ENCODE measurements at places on chromosomes 1 and 21.

GRCh38 chr21:35084869-35085268, 35.8 kb upstream of the RUNX1 start:
- no peak for DNase-seq

DNA sequence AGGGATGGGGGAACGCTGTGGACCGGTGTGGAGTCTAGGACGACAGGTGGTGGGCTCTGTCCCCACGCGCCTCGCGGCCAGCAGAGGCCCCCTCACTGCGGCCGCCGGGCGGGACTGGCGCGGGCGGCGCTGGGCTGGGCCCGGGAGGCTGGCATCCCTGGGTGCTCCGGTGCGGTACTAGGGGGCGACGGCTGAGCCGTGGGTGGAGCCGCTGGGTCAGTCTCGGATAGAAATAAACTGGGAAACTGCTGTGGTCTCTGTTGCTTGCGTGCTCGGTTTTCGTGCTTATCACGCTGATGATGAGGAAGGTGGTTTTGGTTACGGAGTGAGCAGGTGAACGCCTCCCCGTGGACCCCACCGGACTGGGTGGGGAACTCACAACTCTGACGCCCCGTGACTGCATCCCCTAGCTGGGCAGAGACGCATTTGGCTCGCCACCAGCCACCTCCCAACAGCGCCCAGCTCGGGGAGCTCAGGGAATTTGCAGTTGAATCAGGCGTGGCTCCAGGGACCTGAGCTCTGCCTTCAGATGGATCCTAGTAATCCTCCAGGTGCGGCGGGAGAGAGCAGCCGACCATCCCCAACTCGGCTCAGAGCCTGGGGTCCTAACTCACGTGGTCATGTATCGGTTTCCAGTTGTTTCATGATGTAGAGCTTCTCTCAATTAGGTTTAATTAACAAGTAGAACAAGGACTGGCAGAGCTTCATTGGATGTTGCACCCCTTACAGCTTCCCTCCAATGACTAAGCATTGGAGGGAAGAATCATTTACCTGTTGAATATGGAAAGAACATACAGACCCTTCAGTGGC, 32.1 kb downstream of the HSD17B7 start:
- no peak for DNase-seq

- DNase-seq, result no peak
Measured at GRCh38 chr1:66176012-66176715, 357.8 kb upstream of the SGIP1 start.

DNA sequence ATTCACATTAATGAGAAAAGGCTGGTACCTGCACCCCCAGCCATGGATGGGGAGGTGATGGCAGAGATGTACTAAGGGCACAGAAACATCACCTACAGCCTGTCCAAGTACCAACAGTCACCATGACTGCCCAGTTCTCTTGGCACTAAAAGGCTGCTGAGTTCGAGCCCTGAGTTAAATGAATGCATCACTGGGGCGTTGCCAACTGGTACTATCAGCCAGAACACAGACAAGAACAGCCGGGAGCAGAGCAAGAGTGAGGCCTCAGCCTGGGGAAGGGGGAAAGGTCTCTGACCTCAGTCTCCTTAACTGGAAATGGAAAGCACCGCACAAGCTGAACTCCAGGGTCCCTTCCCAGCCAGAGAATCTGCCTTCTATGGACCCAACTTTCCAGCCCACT, 60.5 kb downstream of the GLIS1 start:
- DNase-seq, result no peak

DNA sequence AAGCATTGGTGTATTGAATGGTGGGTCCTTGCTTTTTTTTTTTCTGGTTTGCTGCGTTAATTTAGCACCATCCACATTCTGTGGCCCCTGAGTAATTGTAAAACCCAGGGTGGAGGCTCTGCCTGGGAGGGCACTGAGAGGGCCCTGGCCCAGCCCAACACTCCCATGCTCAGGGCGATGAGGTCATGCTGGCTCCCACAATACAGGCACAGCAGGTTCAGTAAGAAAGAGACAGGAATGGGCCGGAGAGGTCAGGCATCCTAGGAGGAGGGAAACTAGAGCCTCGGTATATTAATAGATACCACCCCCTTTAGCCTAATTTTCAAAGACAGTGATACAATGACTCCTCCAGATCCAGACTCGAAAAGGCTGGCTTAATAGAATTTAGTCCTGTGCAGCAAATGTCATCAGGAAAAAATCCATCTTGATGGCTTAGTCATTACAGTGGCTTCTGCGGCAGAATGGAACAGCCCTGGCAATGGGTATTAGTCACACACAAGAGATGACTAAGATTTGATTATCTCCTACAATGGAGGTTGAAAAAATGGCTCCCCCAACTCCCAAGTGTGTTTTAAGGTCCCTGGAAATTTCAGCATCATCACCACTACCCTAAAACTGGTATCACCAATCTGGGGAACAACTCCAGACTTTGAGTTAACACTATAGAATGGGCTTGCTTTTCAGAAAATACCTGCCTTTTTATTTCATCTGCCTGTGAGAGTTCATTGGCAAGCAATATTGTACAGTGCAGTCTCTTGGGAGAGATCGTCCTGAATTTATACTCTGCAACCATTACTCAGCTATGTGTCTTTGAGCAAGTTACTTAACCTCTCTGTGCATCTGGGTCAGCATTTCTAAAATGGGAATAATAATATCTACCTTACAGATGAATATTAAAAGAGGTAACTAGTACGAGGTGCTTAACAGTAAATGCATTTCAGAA, 43.9 kb upstream of the LYST start:
- DNase-seq, result no peak

DNA sequence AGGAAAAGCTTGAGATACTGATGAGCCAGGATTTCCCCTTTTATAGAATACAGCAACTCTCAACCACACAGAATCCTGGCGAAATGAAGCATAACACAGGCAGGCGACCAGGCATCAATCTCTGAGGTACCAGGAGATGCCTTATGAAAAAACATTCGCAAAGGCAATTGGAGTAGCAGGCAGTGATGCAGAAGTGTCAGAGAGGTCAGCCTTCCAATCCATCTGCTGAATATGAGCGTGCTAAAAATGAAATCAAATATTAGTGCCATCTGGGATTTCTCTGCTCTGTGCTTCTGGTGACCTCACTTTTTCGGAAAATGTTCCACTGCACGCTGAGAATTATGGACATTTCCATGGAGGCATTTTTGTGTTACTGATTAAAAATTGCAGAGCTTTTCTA, 258.8 kb downstream of the VAV3 start:
- no peak for DNase-seq

DNA sequence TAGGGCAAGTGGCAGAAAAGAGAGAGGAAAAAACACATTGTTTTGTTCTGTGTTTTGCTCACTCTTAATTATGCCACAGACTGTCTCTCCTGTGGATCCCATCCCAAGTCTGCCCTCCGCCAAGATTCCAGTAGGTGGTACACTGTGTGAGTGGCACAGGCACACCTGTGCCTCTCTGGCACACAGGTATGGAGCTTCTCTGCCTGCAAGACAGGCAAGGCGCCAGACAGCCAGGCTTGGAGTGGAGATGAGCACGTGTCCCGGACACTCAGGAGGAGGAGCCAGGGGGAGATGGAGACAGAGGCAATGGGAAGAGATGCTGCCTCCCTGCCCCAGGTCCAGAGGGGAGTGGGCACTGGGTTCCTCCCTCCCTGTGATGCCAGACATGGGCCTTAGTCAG, 6.5 kb upstream of the GRIK3 start:
- DNase-seq, result no peak

DNA sequence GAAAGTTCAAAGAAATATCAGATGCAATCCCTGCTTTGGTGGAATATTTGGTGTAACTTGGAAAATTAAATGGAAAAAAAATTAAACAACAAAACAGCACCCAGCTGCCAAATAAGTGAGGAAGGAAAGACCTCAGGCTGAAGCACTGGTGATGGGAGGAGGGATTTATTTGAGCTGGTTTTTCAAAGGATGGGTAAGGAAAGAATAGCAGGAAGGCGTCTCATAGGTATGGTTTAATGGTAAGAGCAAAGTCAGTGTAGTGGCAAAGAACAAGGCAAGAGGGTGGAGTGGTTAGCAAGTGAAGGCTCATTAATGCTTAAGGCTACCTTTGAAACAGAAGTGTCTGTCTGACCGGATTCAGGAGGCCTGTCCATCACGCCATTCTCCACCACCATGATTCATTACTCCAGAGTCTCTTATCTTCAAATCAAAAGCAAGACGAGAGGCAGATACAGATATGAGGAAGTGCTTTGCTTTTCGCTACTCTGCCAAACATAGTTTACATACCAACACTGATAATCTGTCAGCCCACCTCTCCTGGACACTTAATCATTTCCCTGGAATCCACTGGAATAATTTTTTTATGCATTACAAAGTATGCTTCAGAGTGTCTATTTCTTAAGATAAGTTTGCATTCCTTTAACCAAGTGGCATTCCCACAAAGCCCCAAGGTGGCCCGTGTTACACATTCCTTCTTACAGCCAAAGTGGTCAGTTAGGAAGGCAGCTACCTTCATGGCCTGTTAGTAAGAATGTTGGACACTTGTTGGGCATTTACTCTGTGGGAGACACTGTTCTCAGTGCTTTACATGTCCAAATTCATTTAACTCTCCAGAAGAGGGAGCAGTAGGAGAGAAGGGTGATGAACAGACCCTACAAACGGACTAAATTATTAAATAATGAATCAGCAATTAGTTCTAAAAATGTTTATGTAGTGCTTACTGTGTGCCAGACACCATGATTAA, 146.6 kb downstream of the ROR1 start:
- no peak for DNase-seq

- no peak for DNase-seq
Measured at GRCh38 chr1:181091309-181092040, 3.0 kb downstream of the IER5 start.

DNA sequence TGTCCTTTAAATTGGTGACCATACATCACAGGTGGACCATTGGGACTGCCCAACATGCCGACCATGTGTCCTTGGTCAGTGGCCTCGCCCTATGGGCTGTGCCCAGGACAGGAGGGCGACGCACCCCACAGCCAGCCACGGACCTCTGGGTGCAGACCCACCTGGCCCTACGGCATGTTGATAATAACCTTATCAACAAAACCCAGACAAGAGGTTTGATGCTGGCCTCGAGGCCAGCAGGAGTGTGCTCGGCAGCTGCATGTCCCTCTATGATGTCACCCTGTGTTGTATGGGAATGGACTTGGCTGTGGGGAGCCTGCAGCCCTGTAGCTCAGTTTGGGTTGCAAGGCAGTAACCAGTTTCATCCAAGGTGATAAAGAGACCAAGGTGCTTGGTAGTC, 32.1 kb downstream of the SLC37A1 start:
- DNase-seq, result no peak

GRCh38 chr1:93567255-93567918, 114.2 kb downstream of the BCAR3 start:
- no peak for DNase-seq

DNA sequence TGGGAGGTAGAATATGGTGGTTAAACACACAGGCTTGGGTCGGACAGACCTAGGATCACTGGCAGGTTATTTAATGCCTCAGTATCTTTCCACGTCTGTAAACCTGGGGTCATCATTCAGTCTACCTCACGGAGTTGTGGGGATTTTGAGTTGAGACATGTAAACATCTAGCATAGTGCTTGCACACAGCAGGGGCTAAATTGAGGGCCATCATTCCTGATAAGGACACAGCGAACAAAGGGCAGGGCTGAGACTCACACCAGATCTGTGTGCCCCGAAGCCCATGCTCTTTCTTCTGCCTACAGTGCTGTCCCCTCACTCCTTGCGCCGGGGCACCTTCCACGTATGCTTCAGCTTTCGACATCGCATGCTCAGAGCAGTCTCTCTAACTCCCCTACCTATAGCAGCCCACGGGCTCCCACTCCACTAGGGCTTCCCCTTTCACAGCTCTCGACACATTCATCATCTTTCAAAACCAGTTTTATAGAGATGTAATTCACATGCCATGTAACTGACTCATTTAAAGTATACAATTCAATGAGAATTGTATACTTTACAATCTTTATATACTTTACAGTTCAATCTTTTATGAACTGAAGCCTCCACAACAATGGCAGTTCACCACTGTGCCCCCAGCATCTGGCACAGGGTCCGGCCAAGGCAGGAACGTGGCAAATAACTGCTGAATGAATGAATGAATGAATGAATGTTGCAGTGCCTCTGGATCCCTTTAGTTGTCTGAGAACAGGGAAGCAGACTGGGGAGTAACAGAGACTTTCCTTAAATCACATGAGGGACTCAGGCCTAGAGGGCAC, 48.0 kb downstream of the GPR161 start:
- DNase-seq, result no peak

DNA sequence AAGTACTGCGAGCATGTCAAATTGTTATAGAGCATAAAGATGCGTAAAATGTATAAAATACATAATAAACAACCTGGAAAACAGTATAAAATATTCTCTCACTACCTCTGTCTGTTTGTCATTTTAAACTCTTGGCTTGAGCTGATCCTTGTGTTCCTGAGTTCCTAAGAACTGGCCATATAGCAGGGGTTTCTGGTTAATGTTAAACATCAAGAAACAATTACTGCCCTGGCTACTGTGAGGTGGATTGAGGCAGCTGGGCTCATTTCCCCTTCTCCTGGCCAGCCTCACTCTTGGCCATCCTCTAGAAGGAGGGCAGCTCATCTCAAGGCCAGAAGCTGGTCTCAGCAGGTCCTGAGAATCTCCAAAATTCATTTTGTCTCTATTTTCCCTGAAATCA, 297.3 kb upstream of the USP24 start:
- DNase-seq, result no peak

- DNase-seq, result no peak
Measured at GRCh38 chr21:34808569-34809204, 139.9 kb downstream of the CLIC6 start.

All from T-helper 9 cell (primary cell).